Germinal center (tissue), 1 donor: ENCODE measurements at places on chromosomes 4 and X.

- peak; percentile 19 for DNase-seq
Measured at GRCh38 chr4:173246719-173247118, 78.1 kb downstream of the GALNT7 start.

GRCh38 chr4:142567620-142568451, 278.3 kb downstream of the INPP4B start:
- no peak for DNase-seq

DNA sequence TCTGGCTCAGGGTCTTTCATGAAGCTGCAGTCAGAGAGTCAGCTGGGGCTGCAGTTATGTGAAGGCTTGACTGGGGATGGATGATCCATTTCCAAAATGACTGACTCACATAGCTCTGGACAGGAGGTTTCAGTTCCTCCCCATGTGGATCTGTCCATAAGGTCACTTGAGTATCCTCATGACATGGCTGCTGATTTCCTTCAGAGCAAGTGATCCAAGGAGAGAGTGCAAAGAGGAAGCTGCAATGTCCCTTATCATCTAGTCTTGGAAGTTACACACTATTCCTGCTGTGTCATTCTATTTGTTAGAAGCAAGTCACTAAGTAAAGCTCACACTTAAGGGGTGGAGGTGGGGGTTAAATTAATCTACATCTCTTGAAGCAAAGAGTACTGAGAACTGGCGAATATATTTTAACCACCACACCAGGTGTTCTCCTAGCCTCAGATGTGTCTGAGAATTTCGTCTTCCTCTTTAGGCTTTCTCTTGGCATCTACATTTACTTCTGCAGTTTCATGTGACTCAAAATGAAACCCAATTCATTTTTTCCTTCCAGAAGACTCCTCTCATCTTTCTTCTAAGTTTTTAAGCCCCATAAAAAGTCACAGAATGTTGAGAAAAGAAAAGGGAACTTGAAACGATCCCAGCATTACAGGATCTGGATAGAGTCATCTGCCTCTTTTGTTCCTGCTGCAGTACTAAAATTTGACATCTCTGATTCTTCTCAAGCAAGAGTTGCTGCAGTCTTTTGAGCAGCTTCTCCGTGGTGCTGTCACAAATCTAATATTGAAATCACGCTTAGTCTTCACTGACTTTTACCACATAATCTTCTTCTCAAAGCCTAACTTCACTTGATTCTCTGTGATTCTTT, 3.8 kb upstream of the GRPR start:
- DNase-seq: no peak

DNA sequence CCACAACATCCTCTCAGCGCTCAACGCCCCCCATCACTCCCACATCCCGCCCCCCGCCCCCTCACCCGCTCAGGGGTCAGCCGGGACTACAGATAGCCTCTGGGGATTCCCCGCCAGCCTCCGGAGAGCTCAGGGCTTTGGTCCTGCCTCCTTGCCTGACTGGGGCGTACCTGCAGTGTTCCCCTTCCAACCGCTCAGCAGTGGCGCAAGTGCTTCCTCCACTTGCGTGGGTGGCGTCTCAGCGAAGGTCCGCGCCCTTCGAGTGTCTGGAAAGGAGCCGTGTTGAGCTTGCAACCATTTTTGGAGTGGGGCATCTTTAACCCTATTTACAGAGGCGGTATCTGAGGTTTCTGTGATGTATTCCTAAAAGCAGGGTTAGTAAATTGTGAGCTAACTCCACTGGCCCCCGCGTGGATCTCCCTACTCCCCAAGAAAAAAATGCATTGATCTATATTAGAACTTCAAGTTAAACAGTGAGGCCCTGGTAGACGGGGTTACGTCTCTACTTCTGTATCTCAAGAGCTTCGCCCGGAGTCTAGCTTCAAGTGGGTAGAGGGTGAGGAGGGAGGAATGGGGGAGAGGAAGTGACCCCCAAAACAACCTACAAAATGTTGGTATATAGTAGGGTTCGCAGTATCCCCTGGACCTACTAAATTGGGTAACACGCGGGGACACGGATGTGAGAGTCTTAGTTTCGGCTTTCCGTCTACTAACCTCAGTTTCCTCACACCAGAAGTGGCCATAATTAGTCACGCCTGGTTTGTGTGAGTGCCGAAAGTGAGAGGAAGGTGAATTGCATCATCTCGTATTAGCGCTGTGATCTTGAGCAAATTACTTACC, 16.1 kb downstream of the NKX3-2 start:
- peak; percentile 25 for DNase-seq

- DNase-seq: no peak
Measured at GRCh38 chr4:155930330-155930729, 23.3 kb downstream of the CTSO start.
